ENCODE measurements at places on chromosomes 1 and 21.

DNA sequence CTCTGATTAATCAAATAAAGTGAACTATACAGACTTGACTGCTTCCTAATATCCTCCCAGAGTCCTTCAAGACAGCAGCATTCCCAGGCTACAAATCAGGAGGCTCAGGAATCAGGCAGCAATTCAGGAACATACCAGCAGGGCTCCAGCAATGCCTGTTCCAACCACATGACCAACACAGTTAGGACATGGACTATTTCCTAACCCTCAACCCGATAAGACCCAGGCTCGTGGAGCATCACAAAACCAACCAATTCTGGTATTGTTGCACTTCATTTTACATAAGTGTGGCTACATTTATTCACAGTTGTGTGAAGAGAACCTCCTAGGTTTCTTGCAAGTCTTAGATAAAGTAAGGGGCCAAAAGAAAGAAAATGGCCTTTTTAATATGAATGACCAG, 546.2 kb upstream of the ADGRL2 start:
- DNase-seq, result no peak

- no peak for DNase-seq
Measured at GRCh38 chr1:169144941-169145626, 38.6 kb downstream of the ATP1B1 start.

DNA sequence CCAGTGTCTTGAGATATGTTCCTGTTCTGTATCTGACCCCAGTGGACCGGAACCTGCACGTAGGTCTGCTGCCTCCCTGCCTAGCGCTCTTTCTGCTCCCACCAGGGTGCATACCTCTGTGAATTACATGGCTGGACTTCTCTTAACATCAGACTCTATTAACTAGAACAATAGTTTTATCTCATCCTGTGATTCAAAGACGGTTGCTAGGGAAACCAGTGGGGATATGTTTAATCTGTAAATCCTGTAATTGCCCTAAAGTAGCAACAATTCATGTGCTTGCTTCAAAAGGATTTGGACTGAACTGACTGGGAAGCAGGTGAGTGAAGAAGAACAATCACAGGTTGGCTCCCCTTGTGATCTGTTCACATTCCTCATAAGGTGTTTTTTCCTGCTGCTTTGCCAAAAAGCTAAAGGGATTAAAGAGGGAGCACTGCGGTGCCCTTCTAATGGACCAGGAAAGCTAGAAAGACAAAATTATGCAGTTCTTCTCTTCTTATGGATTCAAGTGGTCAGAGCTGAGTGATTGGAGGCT, 52.7 kb upstream of the DIRAS3 start:
- DNase-seq, result no peak

DNA sequence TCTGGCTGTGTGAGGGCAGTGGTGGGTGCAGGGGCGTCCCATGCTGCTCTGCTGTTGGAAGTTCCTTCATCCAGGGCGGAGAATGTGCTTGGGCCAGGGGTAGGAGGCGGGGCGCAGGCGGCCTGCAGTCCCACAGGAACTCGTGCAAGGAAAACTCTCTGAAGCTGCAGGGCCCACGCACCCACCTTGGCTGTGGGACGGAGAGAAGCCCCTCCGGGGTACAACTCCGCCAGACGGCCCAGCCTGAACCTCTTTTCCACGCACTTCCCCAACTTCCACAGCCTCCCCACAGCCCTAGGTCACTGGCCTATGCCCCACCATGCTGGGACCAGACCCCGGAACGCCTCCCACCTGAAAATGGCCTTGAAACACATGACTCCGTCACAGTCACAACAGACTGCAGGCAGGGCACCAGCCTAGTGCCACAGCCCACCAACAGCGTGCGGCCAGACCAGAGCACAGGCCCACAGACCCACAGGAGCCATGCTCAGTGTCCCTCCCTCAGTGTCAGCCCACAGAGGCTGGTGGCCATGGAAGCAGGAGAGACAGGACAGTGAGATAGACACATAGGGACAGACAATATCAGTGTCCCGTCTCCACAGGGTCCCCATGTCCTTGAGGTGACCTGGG, 47.8 kb downstream of the WNT9A start:
- no peak for DNase-seq

DNA sequence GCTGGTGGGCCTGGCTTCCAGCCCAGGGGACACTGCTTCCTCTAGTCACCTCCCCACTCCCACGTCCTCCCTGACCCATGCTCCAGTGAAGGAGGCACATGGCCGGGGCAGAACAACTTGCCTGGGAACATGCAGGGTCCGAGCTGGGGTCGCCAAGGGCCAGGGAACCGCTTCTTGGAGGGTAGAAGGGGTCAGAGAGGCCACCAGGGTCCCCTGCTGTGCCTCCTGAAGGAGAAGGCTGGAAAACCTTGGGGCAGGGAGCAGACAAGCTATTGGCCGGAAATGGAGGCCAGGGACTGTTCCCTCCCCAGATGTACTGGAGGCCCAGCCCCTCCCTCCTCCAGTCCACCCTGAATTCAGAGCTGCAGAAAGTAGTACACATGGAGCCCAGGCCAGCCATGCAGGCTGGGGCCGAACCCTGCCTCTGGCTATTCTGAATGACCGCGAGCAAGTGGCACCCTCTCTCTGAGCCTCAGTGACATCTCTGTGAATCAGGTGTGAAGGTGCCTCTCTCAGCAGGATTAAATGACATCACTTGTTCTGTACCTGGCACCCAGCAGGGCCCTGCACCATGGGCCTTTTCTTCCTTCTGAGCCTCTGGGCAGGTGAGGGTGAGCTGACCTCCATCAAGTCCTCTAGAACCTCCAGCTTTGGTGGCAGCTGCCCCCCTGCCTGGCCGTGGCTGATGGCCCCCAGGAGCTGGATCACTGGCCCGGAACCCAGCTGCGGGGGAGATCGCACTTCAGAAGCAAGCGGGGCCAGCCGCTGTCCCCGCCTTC, 15.7 kb downstream of the SPOCD1 start:
- no peak for DNase-seq

GRCh38 chr1:235404190-235404589, 37.0 kb downstream of the TBCE start:
- no peak for DNase-seq

- no peak for DNase-seq
Measured at GRCh38 chr1:223811634-223812101, 34.1 kb downstream of the TP53BP2 start.

DNA sequence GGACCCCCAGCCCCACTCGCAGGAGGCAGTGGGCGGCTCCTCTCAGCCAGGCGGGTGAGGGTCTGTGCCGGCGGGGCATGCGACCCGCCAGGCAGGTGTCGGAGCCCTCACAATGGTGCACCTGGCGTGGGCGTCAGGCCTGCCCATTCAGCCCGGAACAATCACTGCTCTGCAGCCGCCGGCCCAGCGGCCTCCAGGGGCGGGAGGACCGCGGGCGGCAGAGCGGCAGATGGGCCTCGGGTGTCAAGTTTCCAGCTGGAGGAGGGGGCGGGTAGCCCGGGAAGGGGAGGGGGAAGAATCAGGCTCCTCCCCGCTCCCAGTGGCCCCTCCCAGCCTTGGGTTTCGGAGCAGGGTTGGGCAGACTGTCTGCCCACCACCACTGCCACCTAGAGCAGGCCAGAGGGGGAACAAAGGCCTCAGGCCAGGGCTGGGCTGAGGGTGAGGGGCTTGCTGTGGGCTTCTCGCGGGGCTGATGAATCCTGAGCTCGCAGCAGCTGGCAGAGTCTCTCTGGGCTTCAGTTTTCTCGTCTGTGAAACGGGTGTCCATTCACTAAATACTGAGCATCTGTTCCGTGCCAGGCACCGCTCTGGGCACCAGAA, 39.5 kb upstream of the CASZ1 start:
- DNase-seq, result peak; percentile 84

GRCh38 chr1:11053758-11054137, 6.1 kb downstream of the SRM start:
- no peak for DNase-seq

- DNase-seq, result peak; percentile 68
Measured at GRCh38 chr1:22259551-22260282, 116.8 kb upstream of the WNT4 start.

- no peak for DNase-seq
Measured at GRCh38 chr1:91572044-91572443, 71.4 kb downstream of the CDC7 start.

DNA sequence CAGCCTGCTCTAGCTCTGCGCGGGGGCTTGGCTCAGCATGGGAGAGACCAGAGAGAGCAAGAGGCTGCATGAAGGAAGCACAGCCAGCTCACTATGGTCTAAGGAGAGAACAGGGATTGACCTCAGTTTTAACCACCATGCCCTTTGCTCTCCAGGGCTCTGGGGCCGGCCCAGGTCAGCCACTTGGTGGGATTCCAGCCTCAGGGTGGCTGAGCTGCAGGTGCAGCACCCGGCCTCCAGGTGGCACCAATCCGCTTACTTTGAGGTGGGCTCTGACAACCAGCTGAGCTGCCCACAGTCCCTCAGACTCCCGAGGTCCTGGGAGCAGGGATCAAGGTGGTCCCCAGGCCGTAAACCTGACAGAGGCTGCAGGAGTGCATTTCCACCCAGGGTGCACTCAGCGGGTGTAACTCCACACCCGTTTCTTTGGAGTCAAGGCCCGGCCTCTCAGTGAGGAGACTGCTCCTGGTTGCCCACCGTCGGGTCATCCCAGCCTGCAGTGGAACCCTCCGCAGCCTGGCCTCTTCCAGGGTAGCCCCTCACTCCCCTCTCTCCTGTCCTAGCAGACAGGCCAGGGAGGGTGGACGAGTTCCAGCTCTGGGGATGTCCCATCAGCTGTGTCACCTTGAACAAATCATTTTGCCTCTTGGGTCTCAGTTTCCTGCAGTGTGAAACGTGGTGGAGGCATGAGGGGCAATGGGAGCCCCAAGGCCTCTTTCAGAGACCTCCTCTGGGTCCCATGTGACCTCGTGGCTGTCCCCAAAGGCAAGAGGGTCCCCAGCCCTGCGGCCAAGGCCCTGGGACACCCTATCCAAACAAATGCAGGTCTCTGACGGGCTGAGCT, 607 bp upstream of the LGR6 start:
- no peak for DNase-seq

DNA sequence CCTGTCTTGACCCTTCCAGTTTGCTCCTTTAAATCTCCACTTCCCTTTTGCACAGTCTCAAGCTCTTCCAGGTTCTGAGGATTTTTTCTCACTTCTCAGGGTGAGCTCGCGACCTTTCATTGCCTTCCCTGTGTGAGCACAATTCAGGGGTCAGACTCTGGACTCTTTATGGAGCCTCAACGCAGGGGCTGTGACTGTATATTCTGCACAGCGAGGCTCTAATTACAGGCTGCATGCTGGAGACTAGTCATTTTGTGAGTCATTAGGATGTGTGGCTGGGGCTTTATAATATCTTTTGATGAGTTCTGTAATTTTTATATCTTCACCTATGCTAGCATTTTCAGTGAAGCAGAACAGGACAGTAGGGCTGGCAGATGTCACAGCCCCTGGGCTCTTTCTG, 270.7 kb downstream of the KAZN start:
- no peak for DNase-seq

- no peak for DNase-seq
Measured at GRCh38 chr1:58158506-58159433, 387.8 kb downstream of the OMA1 start.

- no peak for DNase-seq
Measured at GRCh38 chr1:221921936-221922335, 180.0 kb upstream of the DUSP10 start.

GRCh38 chr1:50529510-50529909, 106.3 kb upstream of the DMRTA2 start:
- no peak for DNase-seq

GRCh38 chr1:246934765-246935164, 3.0 kb upstream of the AHCTF1 start:
- DNase-seq, result no peak

GRCh38 chr1:232765542-232765941, 39.7 kb upstream of the MAP10 start:
- no peak for DNase-seq
